ENCODE measurements at places on chromosomes 13 and 19.

GRCh38 chr19:7985481-7985911 is 19.9 kb downstream of the ELAVL1 start:
- DNase-seq, result no peak

GRCh38 chr13:74061926-74062595 is 72.1 kb downstream of the KLF12 start:
- no peak for DNase-seq

- DNase-seq, result peak; percentile 74
Observed at GRCh38 chr13:32409561-32410421, 18.1 kb downstream of the N4BP2L1 start.

DNA sequence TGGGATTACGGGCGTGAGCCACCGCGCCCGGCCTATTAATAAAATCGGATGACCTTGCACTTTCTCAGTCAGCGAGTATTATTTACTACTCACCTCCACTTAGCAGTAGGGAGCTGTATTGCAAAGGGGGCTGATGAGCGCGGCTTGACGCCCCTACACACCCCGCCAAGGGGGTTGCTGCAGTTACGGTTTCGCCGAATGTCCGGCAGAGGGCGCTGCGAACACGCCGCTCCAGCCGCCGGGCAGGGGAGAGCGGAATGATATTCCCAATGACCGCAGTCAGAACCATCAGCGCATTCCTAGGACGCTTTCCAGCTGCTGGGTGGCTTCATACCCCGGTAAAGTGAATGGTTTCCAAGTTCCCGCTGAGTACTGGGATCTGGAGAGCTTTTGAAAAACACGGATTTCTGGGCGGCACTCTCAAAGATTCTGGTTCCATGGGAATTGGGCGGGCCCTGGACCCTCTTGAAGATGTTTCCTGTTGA is 30.0 kb upstream of the TPT1 start:
- peak; percentile 68 for DNase-seq

DNA sequence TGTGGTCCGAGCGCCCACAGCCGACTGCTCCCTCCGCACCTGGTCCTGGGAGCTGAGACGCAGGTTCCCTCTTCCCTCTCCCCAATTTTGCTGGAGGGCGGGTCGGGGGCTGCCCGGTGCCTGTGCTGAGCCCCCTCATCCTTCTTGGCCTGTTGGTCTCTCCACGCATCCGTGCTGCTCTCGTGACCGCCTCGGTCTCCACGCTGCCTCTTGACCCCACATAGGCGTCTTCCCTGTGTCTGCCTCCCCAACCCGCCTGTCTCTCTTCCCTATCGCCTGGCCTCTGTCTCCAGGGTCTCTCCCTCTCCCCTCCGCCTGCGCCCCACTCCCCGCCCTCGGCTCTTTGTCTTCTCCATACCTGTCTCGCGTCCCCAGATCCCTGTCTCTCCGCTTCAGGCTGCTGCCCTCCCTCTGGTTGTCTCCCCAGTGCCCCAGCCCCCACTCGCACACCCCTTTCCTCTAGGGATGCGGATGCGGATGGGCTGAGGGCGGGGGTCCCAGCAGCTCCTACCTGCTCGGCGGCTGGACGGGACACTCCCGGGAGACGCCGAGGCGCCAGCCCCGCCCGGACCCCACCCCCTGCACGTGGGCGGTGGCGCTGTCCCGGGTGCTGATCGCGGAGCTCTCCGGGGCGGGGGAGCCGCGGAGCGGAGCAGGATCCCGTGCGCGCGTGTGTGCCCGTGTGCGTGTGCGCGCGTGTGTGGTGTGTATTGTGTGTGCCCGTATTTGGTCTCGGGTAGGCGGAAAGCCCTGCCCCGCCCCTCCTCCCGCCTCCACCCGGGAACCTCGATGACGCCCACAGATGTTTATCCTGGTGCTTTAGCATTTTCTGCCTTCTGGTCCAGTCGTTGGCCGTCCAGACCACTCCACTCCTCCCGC is at the start of gene SYT5:
TSS of gene SYT5 (minus strand) at position 684 of the 879 bp plus-strand sequence. CDS start 1,248 bp downstream, outside the sequence.
- peak; percentile 84 for DNase-seq

DNA sequence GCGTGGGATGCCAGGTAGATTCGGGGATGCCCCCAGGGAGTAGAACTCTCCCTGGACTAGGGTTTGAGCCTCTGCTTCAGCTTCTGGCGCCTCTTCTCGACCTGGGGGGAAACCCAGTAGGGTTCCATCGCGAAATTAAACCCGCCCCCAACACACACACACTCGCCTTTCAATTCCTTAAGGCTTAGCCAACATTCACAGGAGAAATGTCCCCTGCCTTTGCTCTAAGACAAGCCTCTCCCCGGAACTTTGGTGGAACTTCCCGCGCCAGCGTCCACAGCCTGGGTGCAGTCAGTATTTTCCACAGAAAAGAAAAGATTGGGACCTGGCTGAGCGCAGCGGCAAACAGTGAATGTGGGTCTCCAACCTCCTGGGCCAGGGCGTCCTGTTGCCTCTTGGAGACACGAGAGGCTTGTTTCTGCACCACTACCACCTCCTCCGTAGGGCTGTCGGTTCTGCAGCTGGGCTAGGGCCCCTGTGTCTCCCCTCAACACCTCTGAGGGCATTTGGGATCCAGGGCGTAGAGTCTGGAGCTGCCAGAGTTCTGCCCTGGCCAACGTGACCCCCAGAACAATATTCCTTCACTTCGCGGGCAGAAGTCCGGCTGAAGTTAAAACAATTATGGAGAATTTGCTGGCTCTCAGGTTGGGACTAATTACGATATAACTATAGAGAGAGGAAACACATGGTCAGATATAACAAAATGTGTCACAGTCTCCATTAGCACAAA is 3.2 kb downstream of the PDX1 start:
- no peak for DNase-seq

DNA sequence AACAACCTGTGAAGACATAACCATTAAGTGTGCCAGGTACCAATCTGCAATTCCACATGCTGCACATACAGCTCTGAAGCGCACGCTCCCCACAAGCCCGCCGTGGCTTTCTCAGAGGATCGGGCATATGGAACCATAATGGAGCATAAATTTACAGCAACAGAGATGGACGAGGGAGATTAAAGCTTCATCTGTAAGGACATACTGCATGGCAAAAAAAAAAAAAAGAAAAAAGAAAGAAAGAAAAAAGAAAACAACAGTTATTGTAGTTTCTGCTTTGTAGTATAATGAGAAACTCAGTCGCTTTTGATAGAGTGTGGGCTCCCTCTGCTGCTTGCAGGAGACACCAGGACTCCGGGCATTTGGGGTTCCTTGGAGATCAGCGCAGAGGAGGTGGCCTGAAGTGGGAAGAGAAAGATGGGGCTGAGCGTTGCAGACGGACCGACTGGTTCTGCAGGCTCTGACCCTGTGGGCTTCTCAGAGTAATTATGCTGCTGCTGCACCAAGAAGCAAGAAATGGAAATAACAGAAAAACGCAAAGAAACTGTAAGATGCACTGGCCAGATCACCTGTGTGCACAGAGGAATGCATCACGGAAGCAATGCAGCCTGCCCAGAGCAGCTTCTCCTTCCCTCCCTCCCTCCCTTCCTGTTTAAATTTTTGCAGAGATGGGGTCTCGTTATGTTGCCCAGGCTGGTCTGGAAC is 10.8 kb upstream of the PDCD5 start:
- peak; percentile 80 for DNase-seq

GRCh38 chr13:43431841-43432240 is 354.9 kb downstream of the ENOX1 start:
- DNase-seq, result no peak

- no peak for DNase-seq
Observed at GRCh38 chr13:52984881-52985363, 43.7 kb upstream of the OLFM4 start.

DNA sequence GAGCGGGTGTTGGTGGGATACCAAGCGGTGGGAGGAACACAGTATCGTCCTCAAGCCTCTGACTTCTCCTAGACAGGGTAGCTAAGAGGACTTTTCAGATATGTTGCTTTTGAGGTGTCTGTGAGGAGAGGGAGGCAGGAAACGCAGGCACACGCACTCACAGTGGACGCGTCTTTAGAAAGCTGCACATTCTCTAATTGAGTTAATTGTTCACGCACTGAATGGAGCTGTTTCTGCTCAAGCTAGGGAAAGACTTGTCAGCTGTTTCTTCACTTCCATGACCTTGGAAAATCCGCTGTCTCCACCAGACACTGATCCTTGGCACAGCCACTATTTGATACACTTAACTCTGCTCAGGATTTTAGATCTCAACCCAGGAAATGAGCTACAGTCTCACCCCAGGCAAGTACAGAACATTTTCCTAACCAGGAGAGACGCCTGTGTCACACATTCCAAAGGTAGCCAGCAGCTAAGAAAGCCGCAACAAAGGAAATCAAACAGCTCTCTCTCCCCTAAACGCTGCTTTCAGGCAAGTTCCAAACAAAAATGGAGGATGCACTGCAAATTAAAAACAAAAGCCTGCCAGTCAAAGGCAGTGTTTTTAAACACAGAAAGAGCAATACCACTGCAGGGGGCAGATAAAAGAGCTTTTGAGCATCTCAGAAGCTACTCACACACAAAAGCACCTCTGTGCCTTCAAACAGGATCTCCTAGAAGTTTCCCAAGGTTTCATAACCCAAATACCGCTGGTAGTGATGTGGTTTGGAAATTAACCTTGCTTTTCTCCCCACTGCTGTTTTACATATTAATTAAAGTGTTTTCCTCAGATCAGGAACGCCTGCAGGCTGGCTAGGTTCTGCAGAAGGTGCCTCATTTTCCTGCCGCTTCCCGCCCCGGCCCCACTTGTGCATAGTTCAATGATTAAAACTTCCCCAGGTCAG is 57.3 kb downstream of the IRS2 start:
- DNase-seq, result no peak

DNA sequence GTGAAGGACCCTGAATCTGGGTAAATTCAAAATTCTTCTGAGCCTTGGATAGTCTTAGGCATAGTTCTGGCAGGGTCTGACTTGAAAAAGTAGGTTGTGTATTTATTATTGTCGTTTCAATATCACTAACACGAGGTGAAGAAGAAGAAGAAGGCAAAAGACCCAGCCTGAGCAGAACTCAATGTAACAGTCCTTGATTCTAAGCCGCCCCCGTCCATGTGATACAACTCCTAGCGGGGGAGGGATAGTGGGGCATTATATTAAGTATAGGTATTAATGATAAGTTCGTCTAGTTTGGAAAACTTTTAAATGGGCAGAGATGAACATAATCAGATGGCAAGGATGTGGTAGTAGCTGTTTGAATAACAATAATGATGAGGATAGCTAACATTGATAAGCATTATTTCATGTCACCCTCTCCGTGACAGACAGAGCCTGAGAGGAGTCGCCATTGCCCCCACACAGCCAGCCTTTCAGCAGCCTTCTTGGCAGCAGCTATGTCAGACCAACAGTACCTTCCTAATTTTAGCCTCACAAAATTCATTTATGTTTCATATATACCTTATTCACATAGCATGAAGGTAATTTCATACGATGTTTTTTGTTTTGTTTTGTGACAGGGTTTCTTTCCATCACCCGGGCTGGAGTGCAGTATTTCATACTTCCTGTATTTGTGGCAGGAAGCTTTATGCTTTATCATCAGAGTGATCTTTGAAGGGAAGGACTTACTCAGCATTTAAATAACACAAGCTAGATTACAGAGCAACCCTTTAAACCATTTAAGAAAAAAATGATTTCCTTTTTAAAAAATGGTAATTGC is 64.4 kb upstream of the NPAS1 start:
- no peak for DNase-seq

GRCh38 chr13:26488236-26489003 is 69.1 kb upstream of the WASF3 start:
- no peak for DNase-seq

GRCh38 chr13:109165417-109165904 is 536.0 kb downstream of the MYO16 start:
- no peak for DNase-seq

DNA sequence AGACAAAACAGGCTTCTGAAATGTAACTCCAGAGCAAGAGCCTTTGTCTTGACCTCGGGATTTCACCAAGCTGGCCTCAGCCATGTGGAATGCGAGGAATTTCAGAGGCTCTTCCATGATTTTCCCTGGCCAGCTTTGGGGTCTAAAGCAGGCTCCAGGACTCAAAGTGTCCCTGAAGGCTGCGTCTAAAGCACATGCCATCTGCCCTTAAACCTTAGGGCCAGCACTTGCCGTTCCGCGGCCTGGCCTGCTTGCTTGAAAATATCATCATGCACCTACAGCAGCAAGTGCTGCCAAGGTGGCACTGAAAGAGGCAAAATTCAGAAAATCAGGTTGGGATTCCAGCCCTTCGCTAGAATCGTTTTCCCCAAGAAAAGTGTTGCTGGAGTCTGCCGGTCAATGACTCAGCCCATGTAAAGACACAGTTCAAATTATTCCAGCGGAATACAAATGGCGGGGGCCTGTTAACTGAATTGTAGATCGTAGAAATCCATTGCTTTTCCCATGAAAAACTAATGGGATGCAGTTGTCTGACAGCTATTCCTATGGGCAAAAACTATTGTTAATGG is 105.7 kb upstream of the RAP2A start:
- no peak for DNase-seq

GRCh38 chr19:35088131-35088913 is 27.3 kb upstream of the FXYD3 start:
- DNase-seq, result peak; percentile 63

DNA sequence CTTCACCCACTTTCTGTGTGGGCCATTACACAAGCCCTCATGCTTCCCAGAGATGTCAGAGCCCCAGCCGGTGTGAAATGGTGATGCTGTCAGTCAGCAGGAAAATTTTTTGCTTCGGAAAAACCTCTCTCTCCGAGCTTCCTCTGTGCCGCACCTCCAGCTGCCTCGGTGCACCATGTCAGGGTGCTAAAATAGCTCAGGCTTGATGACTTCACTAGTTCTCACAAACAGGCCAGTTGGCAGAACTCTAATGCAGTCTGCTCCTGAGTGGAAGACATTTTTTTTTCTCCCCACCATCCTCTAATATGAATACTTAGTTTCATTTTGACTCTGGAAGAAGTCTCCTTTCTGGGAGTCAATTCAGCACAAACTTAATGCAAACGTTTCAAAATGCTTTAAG is 71.3 kb downstream of the KLF12 start:
- no peak for DNase-seq

- DNase-seq, result no peak
Observed at GRCh38 chr13:19955873-19956559, 2.5 kb upstream of the ZMYM2 start.

GRCh38 chr19:39469036-39469435 is 11.6 kb upstream of the TIMM50 start:
- DNase-seq, result no peak

DNA sequence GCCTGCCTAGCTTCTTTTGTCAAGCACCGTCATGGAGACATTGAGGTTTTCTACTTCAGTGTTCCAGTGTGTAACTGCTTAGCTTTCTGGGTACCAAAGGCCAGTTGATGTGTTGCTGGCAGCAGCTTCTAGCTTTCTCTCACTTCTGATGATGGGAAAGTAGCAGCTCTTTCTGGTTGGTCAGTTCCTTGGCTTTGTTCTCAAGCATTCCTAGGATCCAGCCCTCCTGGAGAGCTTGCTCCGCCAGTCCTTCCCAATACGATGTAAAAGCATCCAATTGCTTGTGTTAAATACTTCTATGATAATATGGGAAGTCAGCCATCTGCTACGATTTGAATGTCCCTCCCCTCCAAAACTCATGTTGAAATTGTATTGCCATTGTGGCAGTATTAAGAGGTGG is 182.8 kb downstream of the UGGT2 start:
- no peak for DNase-seq

GRCh38 chr13:91622778-91623550 is 224.5 kb downstream of the GPC5 start:
- DNase-seq, result no peak

- DNase-seq, result no peak
Observed at GRCh38 chr13:26653310-26653709, 95.8 kb downstream of the WASF3 start.

- peak; percentile 28 for DNase-seq
Observed at GRCh38 chr19:46841458-46842083, 9.1 kb downstream of the AP2S1 start.

All from DMS53 (cell line).